Osteocyte (in vitro differentiated cells): ENCODE measurements at places on chromosomes 13 and 19. TPM values are rescaled to one million over a fixed set of nuclear protein-coding genes. Genes with fewer than 3 reads are reported as not detected.

Gene URI1
- 43.7 and 45.1 TPM in 2 replicates for total RNA-seq

Gene CALR3
- total RNA-seq: not detected in 2 replicates

Gene POGLUT2
- 32.9 and 33.5 TPM in 2 replicates for total RNA-seq

Gene ZNF667
- total RNA-seq: not detected in 2 replicates

Gene OVOL3
- total RNA-seq: not detected in 2 replicates

Gene ZNF99
- not detected in 2 replicates for total RNA-seq

- DNase-seq: no peak
These were observed 240.9 kb upstream of the RFC3 start for GRCh38 chr13:33577007-33577406.

- DNase-seq: no peak
These were observed 4.1 kb downstream of the IER2 start for GRCh38 chr19:13154241-13154778.

DNA sequence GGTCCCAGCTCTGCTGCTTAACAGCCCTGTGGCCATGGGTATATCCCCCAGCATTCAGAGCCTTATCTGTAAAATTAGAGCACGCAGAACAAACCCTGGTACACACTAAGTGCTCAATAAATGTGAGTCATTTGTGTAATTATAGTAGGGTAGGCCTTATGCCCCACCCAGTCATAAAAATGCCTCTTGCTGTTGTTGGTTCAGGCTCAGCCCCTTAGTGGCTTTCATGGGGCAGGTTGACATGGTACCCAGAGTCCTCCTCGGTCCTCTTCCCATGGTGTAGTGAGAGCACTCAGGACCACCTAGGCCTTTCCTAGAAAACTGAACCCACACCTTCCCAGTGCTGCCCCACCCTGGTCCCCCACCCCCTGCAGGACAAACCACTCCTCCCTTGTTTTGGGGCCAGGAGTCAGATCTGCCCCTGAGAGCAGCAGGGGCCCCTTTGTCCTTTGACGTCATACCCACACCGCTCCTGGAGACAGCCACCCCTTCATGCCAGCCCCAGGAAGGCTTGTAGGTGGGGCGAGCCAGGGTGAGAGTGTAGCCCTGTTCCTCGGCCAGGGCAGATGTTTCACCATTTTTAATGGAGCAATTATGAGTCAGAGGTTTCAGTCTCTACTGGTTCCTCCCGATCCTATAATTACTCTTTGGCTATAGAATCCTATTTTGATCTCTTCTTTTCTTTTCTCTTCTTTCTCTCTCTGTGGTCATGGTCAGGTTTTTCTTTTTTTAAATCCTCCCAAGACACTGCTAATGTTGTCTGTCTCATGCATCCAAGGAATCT lies 36.8 kb downstream of the ACTN4 start:
- DNase-seq: no peak
